ENCODE measurements at places on chromosomes 6 and 20.

- no peak for DNase-seq
Observed at GRCh38 chr6:115583290-115583689, 477.4 kb downstream of the FRK start.

DNA sequence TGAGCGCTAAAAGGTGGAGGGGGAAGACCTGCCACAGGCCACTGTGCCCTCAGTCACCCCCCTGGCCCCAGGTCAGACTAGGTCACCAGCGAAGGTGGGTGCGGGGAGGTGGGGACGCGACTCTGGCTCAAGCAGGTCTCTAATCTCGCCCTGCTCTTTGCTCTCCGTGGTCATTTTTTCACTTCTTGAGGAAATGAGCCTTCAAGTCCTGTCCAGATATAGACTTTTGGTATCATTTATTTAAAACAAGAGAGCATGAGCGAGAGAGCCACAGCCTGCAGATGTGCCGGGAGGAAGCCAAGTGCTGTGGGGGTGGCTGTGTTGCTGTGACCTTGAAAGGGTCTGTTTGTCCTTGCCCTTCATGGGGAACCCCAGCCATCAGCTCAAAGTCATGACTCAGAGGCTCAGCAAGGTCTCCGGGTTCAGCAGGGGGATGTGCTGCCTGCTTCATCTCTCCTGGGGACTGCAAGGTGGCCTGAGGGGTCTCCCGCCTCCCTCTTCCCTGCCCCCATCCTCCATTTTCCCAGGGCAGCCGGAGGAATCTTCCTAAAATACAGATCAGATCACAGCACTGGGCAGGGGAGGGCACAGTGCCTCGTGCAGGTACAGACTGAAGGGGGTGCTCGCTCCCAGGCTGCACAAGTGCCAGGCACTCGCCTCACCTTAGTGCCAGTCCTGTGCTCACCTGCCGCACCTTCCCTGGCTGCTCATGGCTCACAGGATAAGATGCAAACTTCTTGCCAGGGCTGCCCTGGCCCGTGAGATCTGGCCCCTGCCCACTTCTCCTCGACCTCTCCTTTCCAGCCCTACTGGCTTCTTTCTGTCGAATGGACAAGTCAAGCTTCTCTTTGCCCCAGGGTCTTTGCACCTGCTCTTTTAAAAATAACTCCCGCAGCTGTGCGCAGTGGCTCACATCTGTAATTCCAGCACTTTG lies 26.5 kb downstream of the SULF2 start:
- DNase-seq = no peak

GRCh38 chr6:44332585-44332984 lies 9.9 kb upstream of the SPATS1 start:
- DNase-seq = no peak

- no peak for DNase-seq
Observed at GRCh38 chr20:46601603-46602122, 49.6 kb downstream of the SLC13A3 start.

DNA sequence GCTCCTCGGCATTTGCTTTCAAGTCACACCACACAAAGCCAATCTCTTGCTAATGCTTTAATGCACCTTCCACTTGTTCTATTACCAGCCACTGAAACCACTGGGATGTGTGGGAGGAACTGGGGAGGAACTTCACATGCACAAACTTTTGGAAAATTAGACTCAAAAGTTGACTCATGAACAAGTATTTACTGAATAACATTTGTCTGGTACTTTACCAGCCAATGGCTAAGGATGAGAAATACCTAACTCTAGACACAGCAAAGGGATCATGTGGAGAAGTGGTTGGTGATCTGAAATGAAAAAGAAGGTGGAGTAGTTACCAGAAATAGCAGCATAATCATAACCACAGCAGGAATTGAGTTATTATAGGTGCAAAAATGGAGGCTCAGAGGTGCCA lies 554.0 kb upstream of the NOX3 start:
- DNase-seq = no peak

- DNase-seq = no peak
Observed at GRCh38 chr20:56163806-56164205, 84.7 kb upstream of the MC3R start.

DNA sequence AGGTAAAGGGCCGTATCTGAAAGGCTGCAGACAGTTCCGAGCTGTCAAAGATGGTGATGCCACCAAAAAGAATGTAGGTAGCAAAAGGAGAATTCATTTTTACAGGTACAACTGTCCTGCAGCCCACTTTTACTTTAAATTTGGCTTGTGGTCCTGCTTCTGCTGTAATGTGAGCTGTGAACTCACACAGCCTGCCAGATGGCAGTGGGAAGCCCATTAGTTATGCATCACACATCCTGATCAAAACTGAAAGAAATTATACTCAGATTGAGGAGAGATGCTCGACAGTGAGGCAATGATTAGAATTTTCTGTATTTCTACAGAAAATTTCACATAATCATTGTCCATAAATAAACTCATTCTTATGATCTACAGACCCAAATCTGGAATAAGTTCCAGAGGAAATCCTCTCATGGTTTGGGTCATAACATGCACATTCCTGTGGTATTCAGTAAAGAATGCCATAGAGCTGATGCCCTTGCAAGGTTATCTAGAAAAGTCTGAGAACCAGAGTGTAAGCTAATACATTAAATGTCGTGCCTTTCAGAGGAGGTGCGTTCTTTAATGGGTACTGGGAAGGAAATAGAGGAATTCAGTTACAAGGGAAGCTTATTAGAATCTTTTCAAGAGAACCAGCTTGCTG lies 23.9 kb upstream of the E2F3 start:
- no peak for DNase-seq

- DNase-seq = no peak
Observed at GRCh38 chr20:33158637-33159385, 9.1 kb upstream of the BPIFA2 start.

DNA sequence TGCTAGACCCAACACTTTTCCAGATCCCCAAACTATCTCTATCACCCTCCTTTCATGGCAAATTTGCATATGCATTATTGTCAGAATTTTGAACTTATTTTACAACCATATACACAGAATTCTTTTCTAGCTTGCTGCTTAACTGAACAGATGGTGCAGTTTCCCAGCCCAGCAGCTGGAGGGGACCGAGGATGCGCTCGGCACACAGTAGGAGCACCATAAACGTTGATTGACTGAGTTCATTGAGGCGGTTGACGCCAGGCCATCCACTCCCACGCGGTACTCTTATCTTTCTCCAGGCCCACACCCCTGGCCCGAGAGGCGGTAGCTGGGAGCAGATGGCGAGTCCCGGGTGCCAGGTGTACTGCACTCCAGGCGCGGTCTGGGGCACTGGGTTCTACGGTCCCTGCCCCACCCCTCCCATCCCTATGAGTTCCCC lies 6.8 kb upstream of the SOX4 start:
- DNase-seq = no peak

- no peak for DNase-seq
Observed at GRCh38 chr6:105967917-105968602, 118.1 kb upstream of the PRDM1 start.

DNA sequence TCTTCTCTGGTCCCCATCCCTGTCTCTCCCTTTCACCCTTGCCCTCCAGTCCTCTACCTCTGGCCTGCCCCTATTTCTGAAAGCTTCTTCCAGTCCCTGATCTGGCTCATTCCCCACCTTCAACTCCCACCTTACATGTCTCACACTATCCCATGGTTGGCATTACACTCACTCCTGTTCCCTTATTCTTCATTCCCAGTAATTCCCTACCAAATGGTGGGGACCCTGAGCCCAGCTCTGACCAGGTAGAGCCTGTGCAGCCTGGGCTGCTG lies 6.4 kb downstream of the TP53INP2 start:
- DNase-seq = no peak

DNA sequence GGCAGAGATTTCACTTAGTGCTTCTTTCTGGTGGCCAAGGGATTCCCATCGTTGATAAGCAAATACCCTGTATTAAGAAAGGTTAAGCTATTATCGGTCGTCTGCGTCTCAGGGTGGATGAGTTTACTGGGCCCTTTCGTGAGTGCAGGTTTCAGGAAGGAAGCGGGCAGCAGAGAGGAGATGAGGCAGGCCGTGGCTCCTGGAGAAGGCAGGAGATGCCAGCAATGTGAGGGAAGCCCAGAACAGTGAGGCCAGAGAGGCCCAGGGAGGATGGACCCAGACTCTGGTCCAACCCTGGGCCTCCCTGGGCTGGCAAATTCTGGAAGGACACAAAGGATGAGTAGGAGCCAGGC lies 11.2 kb downstream of the TFEB start:
- no peak for DNase-seq

All from hematopoietic multipotent progenitor cell treated with erythropoietin and hydrocortisone succinate and interleukin-3 and kit ligand, for 8 days (in vitro differentiated cells).